Spinal cord (tissue), 10 donors: ENCODE measurements at places on chromosomes 2 and 18.

GRCh38 chr2:10410823-10411437 lies 37.2 kb downstream of the ODC1 start:
- H3K4me1 ChIP-seq = peaks cover 80% of the 10 kb centered on the region
- H3K27me3 ChIP-seq = no peaks in the 10 kb centered on the region

DNA sequence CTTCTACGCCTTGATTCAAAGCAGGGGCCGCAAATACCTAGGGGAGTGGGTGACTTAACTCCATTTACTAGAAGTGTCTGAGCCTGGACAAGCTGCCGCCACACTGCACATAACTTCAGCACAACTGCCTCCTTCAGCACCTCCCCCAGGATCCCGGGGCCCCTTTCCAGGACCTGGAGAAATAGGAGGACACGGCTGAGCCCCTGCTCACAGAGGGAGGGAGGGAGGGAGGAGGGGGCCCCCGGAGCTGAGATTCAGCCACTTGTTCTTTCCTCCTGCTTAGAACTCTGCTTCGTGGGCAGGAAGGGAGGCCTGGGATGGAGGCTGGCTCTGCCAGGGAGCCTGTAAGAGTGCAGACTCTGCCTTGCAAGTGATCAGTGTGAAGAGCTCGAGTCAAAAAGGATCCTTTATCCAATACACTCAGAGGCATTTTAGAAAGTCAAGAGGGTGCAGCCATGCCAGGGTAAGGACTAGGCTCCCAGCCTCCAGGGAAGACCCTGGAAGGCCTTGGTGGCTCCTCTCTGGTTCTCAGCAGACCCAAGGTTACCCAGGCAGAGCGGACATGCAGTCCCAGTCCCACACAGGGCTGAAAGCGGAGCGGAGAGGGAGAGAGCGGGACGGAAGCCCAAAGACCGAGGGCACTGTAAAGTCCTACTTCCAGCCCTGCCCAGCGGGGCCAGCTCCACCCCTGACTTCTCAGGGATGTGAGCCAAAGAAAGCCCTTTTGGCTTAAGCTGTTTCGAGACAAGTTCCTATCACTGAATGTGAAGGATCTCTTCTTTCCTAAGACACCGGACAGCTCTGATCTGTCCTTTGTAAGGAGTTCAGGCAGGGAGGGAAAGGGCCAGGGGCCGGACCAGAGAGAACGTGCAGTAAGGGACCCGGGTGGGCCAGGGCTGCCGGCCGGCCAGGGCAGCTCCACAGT lies 8.6 kb upstream of the ARMC9 start:
- peaks cover 22% of the 10 kb centered on the region for H3K4me1 ChIP-seq
- no peaks in the 10 kb centered on the region for H3K36me3 ChIP-seq
- DNase-seq = no peak
- H3K27ac ChIP-seq = peak overlapping the region; percentile 86

DNA sequence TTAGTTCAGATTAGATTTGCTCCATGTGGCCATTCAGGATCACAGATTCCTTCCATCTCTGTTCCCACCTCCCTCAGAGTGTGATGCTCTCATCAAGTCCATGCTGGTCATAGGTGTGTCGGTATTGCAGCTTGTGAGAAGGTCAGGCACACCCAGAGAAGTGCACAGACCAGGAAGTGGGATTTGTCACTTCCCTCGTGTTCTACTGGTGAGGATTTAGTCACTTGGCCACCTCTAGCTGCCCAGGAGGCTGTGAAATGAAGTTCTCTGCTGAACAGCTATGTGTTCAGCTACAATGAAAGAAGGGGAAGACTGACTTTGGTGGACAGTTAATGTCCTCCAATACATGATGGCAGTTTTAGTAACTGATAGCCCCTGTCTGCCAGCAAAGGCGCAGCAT lies 3.5 kb upstream of the LANCL1 start:
- peaks cover 3% of the 10 kb centered on the region for H3K4me1 ChIP-seq
- no peak for DNase-seq
- H3K27ac ChIP-seq = no peak overlapping the region
- H3K36me3 ChIP-seq = no peaks in the 10 kb centered on the region
- no peak overlapping the region for H3K4me3 ChIP-seq
- H3K27me3 ChIP-seq = no peaks in the 10 kb centered on the region

DNA sequence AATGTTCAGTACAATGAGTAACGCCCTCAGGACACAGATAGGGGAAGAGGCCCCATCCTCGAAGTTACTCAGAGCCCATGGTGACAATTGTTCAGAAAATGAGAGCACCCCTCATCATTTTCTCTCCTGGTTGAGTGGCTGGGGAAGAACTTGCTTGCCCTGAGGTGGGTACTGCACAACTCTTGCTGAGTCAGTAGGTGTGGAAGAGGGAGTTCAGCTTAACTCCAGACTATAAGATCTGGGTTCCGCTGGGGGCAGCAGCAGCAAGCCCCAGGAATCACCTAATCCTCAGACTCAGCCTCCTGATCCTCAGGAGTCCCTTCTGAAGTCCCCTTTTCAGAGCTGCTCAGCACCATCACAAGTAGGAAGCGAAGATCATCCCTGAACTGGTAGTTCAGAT lies 123.7 kb downstream of the PIEZO2 start:
- H3K4me1 ChIP-seq = no peaks in the 10 kb centered on the region
- DNase-seq = no peak
- H3K36me3 ChIP-seq = no peaks in the 10 kb centered on the region
- H3K27me3 ChIP-seq = no peaks in the 10 kb centered on the region
- no peak overlapping the region for H3K4me3 ChIP-seq
- no peak overlapping the region for H3K27ac ChIP-seq

DNA sequence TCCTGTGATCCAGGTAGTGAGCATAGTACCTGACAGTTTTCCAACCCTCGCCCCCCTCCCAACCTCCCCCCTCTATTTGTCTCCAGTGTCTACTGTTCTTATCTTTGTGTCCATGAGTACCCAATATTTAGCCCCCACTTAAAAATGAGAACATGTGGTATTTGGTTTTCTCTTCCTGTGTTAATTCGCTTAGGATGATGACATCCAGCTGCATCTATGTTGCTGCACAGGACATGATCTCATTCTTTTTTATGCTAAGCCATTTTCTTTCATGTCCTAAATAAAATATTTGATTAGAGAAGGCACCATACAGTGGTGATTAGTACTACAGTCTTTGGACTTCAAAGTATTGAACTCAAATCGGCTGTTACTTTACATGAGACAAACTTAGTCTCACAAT lies 1087.9 kb downstream of the CBLN2 start:
- H3K36me3 ChIP-seq = no peaks in the 10 kb centered on the region
- no peaks in the 10 kb centered on the region for H3K27me3 ChIP-seq
- H3K27ac ChIP-seq = no peak overlapping the region
- H3K4me3 ChIP-seq = no peak overlapping the region

GRCh38 chr2:74815941-74816340 lies 18.0 kb upstream of the HK2 start:
- DNase-seq = peak; percentile 47
- H3K27ac ChIP-seq = no peak overlapping the region
- no peak overlapping the region for H3K4me3 ChIP-seq
- peaks cover 3% of the 10 kb centered on the region for H3K4me1 ChIP-seq
- H3K27me3 ChIP-seq = no peaks in the 10 kb centered on the region

GRCh38 chr2:218713922-218714321 lies 3.3 kb downstream of the TTLL4 start:
- H3K4me3 ChIP-seq = no peak overlapping the region
- no peaks in the 10 kb centered on the region for H3K27me3 ChIP-seq

GRCh38 chr2:181978351-181979150 lies 7.1 kb upstream of the PPP1R1C start:
- no peaks in the 10 kb centered on the region for H3K4me1 ChIP-seq
- H3K27ac ChIP-seq = no peak overlapping the region
- no peak overlapping the region for H3K4me3 ChIP-seq
- no peaks in the 10 kb centered on the region for H3K36me3 ChIP-seq
- no peaks in the 10 kb centered on the region for H3K27me3 ChIP-seq

- H3K27me3 ChIP-seq = no peaks in the 10 kb centered on the region
- H3K27ac ChIP-seq = no peak overlapping the region
- no peak overlapping the region for H3K4me3 ChIP-seq
- H3K36me3 ChIP-seq = peaks cover 9% of the 10 kb centered on the region
Measured at GRCh38 chr2:134148843-134149472, 104.9 kb upstream of the MGAT5 start.

GRCh38 chr2:191991442-191991841 lies 144.6 kb upstream of the CAVIN2 start:
- H3K27ac ChIP-seq = no peak overlapping the region
- no peak overlapping the region for H3K4me3 ChIP-seq
- no peaks in the 10 kb centered on the region for H3K27me3 ChIP-seq
- no peak for DNase-seq
- no peaks in the 10 kb centered on the region for H3K36me3 ChIP-seq
- no peaks in the 10 kb centered on the region for H3K4me1 ChIP-seq

GRCh38 chr2:105443617-105444598 lies 45.1 kb upstream of the FHL2 start:
- H3K36me3 ChIP-seq = no peaks in the 10 kb centered on the region
- DNase-seq = no peak
- no peak overlapping the region for H3K27ac ChIP-seq
- no peak overlapping the region for H3K4me3 ChIP-seq
- no peaks in the 10 kb centered on the region for H3K4me1 ChIP-seq
- no peaks in the 10 kb centered on the region for H3K27me3 ChIP-seq

GRCh38 chr18:74068296-74068695 lies 79.3 kb downstream of the FBXO15 start:
- no peak for DNase-seq
- H3K4me1 ChIP-seq = no peaks in the 10 kb centered on the region
- H3K27me3 ChIP-seq = no peaks in the 10 kb centered on the region
- H3K27ac ChIP-seq = no peak overlapping the region
- H3K4me3 ChIP-seq = no peak overlapping the region

DNA sequence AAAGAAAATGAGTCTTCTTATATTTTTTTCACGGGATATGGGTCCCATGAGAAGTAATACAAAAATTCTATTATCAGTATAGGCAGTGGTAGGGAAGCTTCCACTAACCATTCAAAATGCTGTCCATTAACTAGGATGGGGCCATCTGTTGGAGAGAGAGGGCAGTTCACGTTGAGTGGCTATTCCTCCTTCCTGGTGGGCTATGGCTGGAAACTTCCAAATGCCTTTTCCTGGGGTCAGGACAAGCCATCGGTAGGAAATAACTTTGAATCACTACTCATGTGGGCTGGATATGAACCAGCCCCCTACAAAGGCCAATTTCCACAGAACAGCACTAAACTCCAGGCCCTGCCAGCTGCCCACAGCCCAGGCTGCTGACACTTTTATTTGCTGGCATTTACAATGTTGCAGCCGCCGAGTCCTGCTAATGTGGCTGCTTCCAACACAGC lies 156.1 kb upstream of the HNRNPA3 start:
- H3K27me3 ChIP-seq = no peaks in the 10 kb centered on the region
- no peak overlapping the region for H3K27ac ChIP-seq
- DNase-seq = no peak
- peaks cover 3% of the 10 kb centered on the region for H3K4me1 ChIP-seq
- no peaks in the 10 kb centered on the region for H3K36me3 ChIP-seq
- H3K4me3 ChIP-seq = no peak overlapping the region

- no peaks in the 10 kb centered on the region for H3K4me1 ChIP-seq
- H3K36me3 ChIP-seq = no peaks in the 10 kb centered on the region
- no peak overlapping the region for H3K27ac ChIP-seq
- H3K27me3 ChIP-seq = no peaks in the 10 kb centered on the region
- no peak for DNase-seq
Measured at GRCh38 chr18:64982414-64983055, 768.3 kb upstream of the CDH7 start.

GRCh38 chr2:234635284-234635683 lies 138.4 kb upstream of the ARL4C start:
- H3K4me3 ChIP-seq = no peak overlapping the region
- no peaks in the 10 kb centered on the region for H3K36me3 ChIP-seq
- no peak for DNase-seq
